Fibroblast of lung (primary cell): ENCODE measurements at places on chromosomes 2 and 18. TPM values are rescaled to one million over a fixed set of nuclear protein-coding genes. Genes with fewer than 3 reads are reported as not detected.

Gene ARHGAP25
- total RNA-seq, result 3.1 and 5.8 TPM in 2 replicates

Gene GPR39
- total RNA-seq, result 0.26 and 1.3 TPM in 2 replicates

Gene MAP3K19
- total RNA-seq, result not detected in 2 replicates

Gene RGPD5
- 8.2 and 34.5 TPM in 2 replicates for total RNA-seq

Gene MYO3B
- total RNA-seq, result 0.26 and 0.50 TPM in 2 replicates

Gene ERICH2
- total RNA-seq, result 3.1 and 4.1 TPM in 2 replicates

Gene DPP4
- 148 and 297 TPM in 2 replicates for total RNA-seq

Gene GPR45
- not detected in 2 replicates for total RNA-seq

Gene COL4A4
- 0.17 and 0.51 TPM in 2 replicates for total RNA-seq

Gene TRAPPC12
- total RNA-seq, result 49.1 and 53.2 TPM in 2 replicates

Gene ROCK2
- total RNA-seq, result 39.5 and 58.1 TPM in 2 replicates

Gene VWA3B
- total RNA-seq, result 0.17 and 0.26 TPM in 2 replicates

Gene ANKAR
- total RNA-seq, result 10.5 and 11.7 TPM in 2 replicates

Gene WNT6
- total RNA-seq, result not detected in 2 replicates

Gene ANAPC1
- total RNA-seq, result 42.1 and 46.1 TPM in 2 replicates

DNA sequence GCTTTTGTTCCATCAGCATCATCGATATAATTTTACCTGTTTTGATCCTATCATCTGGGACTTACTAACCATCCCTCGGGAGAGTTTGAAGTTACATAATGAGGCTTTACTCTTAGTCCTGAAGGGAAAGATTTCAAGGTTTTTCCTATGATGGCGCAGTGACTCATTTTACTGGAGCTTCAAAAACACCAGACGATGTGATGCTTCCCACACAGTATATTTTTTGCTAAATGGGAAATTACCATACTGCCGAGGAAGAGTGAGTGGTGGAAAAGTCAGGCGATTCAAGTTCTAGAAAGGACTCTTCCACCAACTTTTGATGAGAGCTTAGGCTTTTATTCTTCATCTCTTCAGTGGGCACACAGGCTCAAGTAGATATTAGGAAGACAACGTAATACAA is 44.6 kb upstream of the GCG start:
- DNase-seq, result peak; percentile 83

- DNase-seq, result peak; percentile 39
Observed at GRCh38 chr2:113217455-113218282, 43.9 kb downstream of the PSD4 start.

DNA sequence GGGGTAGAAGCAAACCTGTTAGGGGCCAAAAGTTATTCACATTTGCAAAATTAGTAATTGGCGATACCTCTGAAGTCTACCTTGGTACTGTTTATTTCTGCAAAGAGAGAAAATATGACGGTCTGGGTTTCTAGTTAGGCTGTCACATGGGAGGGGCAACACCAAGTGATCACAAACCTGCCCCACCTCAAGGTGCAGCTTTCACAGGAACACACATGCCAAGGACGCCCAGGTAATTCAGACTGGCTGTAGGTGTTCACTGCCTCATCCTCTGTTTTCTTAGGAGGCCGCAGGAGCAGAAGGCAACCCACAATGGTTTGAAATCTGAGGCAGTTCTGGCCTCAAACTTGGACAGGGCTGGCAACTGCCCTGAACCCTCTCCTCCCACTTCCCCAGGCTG is 56.2 kb downstream of the STPG4 start:
- no peak for DNase-seq

- no peak for DNase-seq
Observed at GRCh38 chr2:240392084-240392947, 43.1 kb upstream of the GPC1 start.

DNA sequence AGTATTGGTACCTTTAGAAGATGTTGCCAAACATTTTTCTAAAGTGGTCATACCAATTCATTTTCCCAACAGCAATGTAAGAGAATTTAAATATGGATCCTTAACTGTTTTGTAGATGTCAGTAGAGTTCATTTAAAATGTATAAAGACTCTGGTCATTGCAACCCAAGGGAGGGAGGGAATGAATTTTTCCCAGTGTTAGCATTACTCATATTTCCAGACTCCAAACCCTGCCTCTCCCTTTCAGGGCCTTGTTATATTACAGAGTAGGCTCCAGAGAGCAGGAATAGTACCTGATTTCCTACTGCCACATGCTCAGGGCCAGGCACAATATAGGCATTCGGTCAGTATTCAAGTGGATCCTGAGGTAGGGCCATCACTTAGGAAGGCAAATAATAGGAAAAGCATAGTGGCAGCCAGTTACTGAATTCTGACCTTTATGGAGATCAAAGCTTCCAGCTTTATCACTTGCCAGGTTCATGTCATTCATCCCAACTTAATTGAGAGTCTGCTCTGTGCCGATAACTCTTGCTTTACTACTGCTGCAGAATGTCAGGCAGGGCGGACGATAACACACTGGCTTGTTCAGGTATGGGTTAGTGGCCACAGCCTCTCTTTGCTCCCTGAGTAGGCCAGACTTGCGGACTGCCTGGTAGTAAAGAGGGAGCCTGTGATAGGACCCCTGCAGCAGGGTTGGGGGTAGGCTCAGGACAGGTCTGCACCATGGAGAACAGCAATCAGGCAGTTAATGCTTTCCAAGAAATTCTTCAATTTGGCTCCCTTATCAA is 75.3 kb downstream of the OSBPL6 start:
- no peak for DNase-seq

- peak; percentile 23 for DNase-seq
Observed at GRCh38 chr2:17355608-17356329, 162.5 kb downstream of the RAD51AP2 start.

GRCh38 chr2:237432484-237433092 is 18.6 kb upstream of the COL6A3 start:
- DNase-seq, result peak; percentile 98

- DNase-seq, result no peak
Observed at GRCh38 chr2:74815941-74816340, 18.0 kb upstream of the HK2 start.

- peak; percentile 33 for DNase-seq
Observed at GRCh38 chr2:166088634-166089033, 39.2 kb downstream of the SCN1A start.

DNA sequence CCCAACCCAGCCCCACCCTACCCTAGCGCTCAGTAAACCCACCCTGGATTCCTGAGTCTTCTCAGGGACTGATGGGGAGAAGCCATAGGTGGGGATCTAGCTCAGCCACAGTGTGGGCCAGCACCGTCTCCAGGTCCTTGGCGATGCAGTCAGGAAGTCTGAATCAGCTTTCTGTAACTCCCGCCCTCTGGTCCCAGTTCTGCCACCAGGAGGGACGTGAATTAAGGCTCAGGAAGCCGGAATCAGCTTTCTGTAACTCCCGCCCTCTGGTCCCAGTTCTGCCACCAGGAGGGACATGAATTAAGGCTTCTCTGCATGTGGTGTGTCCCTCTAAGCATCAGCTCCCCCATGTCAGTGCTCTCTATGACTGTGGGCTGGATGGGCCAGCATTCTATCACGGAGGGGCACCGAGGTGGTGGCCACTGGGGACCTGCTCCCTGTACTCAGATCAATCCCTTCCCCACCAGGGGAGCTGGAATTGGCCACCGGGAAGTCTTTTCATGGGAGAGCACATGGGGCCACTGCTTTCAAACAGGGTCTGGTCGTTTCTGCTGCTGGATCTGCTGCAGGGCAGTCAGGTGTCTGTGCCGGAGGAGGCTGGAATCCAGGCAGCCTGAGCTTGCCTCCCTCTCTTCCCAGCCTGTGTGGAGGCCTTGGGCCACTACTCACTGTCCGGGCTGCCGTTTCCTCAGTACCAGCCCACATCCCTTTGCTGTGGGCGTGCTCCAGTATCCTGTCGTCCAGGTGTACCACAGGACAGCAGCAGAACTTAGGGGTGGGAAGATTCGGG is 24.7 kb downstream of the ASB18 start:
- DNase-seq, result no peak

GRCh38 chr2:12338946-12339697 is 377.6 kb upstream of the TRIB2 start:
- DNase-seq, result no peak

DNA sequence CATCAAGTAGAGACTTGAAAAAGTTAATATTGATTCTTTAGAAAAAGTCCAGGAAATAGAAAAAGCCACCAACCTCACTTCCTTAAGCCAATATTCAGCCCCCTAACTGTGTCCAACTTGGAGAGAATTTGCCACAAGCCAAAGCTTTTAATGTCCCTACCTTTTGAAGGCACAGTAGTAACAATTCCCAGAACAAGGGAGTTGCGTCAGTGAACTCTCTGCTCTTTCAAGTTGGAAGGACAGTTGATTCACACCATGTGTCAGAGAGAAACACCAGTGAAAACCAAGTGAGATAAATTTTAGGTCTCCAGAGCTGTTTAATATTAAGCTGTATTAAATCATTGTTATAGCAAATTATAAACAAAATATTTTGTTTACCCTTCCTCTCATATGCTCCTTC is 66.1 kb downstream of the EXOC6B start:
- DNase-seq, result no peak

GRCh38 chr2:151030663-151031230 is 230.9 kb downstream of the RBM43 start:
- no peak for DNase-seq

DNA sequence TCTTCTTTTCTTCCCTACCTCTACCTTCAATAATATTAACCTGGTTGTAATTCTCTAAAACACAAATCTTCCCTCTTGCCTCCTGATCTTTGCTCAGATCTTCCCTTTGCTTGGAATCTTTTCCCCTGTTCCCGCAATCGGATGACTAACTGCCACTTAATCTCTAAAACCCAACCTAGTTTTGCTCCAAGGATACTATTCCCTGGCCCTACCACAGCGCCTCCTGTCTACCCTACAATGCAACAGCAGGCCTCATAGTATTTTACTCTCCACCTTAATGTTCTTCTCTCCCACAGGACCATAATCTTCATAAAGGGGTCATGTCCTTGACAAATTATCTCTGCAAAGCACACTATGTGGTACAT is 246.8 kb upstream of the TNP1 start:
- DNase-seq, result peak; percentile 66

DNA sequence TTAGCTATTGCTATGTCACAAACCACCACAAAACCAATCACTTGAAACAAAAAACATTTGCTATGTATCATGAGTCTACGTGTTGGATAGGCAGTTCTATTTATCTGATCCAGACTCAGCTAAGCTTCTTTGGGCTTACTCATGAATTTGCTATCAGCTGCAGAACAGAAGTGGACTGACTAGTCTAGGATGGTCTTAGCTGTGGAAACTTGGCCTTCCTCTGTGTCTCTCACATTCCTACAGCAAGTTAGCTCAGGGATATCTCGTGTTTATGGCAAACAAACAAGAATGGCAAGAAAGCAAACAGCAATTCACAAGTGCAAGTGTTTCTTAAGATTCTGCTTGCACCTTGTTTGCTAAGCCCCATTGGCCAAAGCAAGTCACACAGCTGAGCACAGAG is 288.0 kb upstream of the TNP1 start:
- no peak for DNase-seq

GRCh38 chr2:232892843-232893242 is 22.8 kb downstream of the SNORC start:
- DNase-seq, result no peak

GRCh38 chr18:493986-494983 is 6.2 kb downstream of the COLEC12 start:
- DNase-seq, result peak; percentile 79

DNA sequence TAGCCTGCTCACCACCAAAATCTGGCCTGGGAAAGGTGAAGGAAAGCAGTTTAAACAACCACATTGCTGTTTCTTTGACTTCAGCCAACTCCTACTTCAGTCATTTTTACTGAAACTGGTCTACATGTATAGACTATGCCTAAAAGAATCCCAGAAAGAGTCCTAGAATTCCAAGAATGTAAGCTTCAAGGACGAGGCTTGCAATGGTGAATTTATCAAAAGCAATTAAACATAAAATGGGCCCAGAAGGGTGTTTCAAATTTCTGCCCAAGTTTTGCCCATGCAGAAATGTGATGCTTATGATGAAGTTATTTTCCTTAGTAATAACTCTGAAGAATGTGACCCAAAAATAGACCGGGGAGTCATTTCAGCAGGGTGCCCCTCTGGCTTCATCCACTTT is 16.6 kb downstream of the EN1 start:
- no peak for DNase-seq

GRCh38 chr18:708096-708495 is 4.3 kb downstream of the ENOSF1 start:
- no peak for DNase-seq

DNA sequence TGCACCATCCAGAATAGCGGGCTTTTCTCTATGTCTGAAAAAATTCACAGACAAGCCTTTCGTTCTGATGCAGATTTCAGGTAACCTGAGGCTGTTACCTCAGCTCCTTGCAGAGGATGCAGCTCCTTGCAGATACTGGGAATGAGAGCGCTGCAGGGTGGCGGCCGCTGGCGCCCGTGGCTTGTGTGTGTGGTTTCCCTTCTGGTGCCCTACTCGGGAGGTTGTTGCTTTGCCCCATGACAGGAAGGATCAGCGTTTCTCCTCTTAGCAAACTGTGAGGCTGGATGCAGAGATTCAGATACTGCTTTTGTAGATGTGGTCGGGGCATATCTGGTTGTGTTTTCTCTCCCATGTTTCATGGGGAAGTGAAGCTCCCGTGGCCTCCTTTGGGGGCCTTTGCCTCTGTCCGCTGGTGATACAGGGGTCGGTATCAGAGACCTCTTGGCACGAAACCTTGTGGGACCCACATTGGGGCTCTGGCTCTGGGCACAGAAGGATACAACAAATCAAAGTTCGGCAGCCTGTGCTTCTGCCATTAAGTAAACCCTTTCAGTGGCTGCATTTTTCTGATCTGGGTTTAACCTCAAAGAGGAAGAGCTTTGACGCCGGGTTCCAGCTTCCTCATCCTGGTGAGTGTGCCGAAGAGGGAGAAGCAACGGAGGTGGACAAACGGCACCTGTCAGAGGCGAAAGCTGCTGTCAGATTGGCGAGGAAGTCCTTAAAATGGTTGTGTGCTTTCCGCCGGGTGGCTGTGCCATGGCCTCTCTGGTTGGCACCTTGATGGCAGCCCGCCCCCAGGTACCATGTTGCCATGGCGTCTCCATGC is 127.8 kb downstream of the MBP start:
- no peak for DNase-seq

GRCh38 chr18:54906331-54907185 is 52.7 kb downstream of the CCDC68 start:
- DNase-seq, result no peak

DNA sequence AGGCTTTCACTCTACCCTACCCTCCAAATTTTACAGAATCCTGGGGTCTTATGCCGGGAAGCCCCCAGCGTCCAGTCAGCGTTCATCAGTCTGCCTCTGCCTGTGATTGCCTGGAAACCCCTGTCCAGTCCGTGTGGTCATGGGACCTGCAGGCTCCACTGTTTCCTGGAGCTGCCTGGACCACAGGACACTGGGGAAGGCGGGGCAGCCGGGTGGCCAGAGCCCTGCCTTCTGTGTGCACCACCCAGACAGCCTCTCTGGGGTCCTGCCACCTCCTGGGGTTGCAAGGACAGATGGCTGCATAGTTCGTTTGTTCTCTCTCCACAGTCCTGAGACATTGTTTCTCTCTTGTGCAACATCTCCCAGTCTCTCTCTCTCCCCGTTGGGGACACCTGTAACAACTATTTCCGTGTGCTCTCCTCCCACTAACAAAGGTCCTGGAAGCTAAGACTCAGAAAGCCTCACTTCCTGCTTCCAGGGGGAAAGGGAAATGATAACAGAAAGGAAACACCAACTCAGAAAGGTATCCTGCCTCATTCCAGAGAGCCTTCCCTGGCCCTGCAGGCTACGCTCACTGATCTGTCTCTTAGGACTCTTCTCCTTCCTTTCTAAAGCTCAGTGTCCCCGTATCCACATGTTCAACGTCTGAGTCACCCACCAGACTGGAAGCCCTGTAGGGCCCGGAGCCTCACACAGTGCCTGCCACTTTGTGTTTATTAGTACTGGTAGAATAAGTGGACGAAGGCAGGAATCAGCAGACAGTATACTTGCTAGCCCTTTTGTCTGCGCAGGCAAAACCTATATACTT is 192.8 kb upstream of the RAB12 start:
- peak; percentile 6 for DNase-seq
